ENCODE measurements at places on chromosomes 12 and 14.

GRCh38 chr12:95949477-95950206 is 6.5 kb downstream of the AMDHD1 start:
- no peaks in the 10 kb centered on the region for H3K4me1 ChIP-seq
- no peaks in the 10 kb centered on the region for H3K36me3 ChIP-seq
- peaks cover 43% of the 10 kb centered on the region for H3K27me3 ChIP-seq
- H3K4me3 ChIP-seq = no peak overlapping the region
- H3K27ac ChIP-seq = no peak overlapping the region

DNA sequence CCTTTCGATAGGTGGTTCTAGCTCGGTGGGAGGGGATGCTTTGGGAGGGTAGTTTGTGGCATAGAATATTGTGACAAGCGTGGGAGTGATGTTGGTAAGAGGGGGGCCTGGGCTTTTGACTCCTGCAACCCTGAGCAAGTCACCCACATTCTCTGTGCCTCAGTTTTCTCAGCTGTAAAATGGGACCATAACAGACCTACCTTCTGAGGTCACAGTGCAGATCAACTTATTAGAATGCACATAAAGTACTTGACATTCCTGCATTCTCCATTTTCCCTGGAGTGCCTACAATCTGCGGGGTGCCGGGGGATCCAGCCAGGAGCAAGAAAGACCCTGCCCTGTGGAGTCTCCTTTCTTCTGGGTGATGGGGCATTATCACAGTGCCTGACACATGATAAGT is 63.2 kb downstream of the SLC24A4 start:
- DNase-seq = no peak
- H3K27me3 ChIP-seq = peaks cover 10% of the 10 kb centered on the region
- no peak overlapping the region for H3K27ac ChIP-seq
- H3K4me3 ChIP-seq = no peak overlapping the region
- H3K4me1 ChIP-seq = peaks cover 2% of the 10 kb centered on the region
- no peaks in the 10 kb centered on the region for H3K36me3 ChIP-seq

- no peaks in the 10 kb centered on the region for H3K36me3 ChIP-seq
- H3K4me3 ChIP-seq = no peak overlapping the region
- H3K4me1 ChIP-seq = peaks cover 46% of the 10 kb centered on the region
- no peak overlapping the region for H3K27ac ChIP-seq
- H3K27me3 ChIP-seq = no peaks in the 10 kb centered on the region
These were observed 72.4 kb upstream of the DICER1 start for GRCh38 chr14:95229749-95230148.

- H3K36me3 ChIP-seq = no peaks in the 10 kb centered on the region
- H3K27ac ChIP-seq = no peak overlapping the region
- H3K4me1 ChIP-seq = peaks cover 2% of the 10 kb centered on the region
- H3K27me3 ChIP-seq = peaks cover 67% of the 10 kb centered on the region
- no peak for DNase-seq
- H3K4me3 ChIP-seq = no peak overlapping the region
These were observed 21.8 kb downstream of the TSHR start for GRCh38 chr14:80977221-80977620.

- H3K27me3 ChIP-seq = no peaks in the 10 kb centered on the region
- H3K36me3 ChIP-seq = no peaks in the 10 kb centered on the region
- H3K4me3 ChIP-seq = no peak overlapping the region
- DNase-seq = no peak
These were observed 5.5 kb downstream of the OR10AD1 start for GRCh38 chr12:48197549-48197970.

DNA sequence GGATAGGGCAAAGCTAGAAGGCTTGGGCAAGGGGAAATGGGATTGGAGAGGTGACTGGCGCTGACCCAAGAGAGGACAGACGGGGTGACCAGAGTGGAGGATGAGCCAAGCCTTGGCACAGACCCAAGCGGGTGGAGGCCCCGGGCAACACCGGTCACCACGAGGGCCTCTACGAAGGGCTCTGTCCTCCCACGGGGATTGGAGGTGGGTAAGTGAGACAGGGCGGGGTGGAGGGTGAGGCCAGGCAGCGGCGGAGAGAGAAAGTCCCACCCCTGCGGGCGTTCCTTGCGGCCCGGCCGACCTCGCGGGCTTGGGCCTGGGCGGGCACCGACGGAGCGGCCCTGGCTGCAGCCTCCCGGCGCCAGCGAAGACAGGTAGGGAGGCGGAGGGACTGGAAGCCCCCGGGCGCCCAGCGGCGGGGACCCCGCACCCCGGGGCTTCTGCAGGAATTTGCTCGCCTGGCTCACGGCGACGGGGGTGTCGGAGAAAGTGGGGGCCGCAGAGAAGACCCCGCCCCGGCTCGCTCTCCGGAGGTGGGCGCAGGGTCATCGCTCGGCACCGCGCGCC is at the start of gene PAPLN:
PAPLN (plus strand) TSS at position 288 of the 567 bp plus-strand sequence. CDS start 2,273 bp downstream, outside the sequence.
- H3K4me3 ChIP-seq = peak within 1 kb of the TSS; percentile 45

DNA sequence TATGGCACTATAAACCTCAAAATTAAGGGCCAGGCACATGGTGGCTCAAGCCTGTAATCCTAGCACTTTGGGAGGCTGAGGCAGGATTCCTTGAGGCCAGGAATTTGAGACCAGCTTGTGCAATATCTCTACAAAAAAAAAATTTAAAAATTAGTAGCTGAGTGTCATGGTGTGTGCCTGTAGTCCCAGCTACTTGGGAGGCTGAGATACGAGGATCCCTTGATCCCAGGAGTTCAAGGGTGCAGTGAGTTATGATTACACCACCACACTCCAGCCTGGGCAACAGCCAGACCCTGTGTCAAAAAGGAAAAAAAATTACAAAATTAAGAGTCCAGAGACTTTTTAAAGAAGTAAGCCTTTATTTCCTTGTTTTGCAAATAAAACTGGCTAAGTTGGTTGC is 1.8 kb upstream of the GCN1 start:
- DNase-seq = peak; percentile 6
- peaks cover 50% of the 10 kb centered on the region for H3K36me3 ChIP-seq
- no peak overlapping the region for H3K4me3 ChIP-seq
- H3K27ac ChIP-seq = no peak overlapping the region
- no peaks in the 10 kb centered on the region for H3K27me3 ChIP-seq
- peaks cover 29% of the 10 kb centered on the region for H3K4me1 ChIP-seq

GRCh38 chr14:105529319-105529568 is 2.9 kb downstream of the TMEM121 start:
- peaks cover 14% of the 10 kb centered on the region for H3K4me1 ChIP-seq
- H3K27ac ChIP-seq = no peak overlapping the region

DNA sequence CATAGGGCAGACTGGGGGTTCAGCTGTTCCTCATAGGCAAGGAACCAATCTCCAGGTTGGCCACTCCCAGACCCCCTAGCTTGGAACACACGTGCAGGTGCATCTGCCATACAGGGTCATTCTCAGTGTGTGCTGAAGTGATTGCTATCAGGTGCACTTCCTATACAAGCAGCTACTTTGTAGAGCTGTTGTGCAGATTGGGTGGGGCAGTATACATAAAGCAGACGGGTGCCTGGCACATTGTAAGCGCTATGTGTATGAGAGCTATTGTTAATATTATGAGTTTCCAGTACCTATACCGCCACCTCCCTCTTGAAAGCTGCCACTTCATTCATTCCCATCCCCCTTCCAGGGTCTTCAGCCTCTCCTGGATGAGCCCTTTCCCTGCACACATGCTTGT is 17.3 kb downstream of the IRF2BPL start:
- no peaks in the 10 kb centered on the region for H3K36me3 ChIP-seq
- H3K27me3 ChIP-seq = no peaks in the 10 kb centered on the region
- H3K4me3 ChIP-seq = no peak overlapping the region
- no peak overlapping the region for H3K27ac ChIP-seq

DNA sequence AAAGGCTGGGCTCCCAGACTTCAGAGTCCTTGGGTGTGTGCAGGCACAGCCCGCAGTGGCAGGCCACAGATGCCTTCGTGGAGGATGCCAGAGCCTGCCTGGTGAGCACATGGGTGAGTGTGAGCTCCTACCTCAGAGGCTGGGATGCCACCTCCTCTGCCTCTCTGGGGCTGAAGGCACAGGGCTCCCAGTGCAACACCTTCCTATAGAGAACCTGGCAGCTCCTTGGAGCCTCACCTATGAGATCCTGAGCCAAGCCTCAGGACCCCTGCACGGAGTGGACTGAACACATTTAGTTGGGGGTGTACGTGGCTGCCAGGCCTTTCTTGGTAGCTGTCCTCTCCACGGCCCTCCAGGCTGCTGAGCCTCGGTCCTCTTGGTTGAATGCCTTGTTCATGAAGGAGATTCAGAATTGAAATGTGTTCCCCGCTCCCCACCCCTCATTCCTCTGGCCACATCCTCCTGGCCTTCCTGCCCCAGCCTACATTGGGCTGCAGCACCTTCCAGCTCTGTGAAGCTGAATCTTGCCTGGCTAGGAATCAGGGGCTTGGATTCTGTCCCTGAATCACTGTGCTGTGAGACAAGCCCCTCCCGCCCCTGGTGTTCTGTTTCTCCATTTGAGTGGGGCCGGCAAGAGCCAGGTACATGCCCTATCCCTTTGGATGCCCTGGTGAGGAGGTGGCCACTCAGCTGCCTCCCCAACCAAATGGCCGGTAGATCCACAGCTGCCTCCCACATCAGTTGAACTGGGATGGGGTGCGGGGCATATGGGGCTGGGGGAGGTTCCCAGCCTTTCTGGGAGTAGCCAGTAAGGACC is 38.7 kb upstream of the TRAF3 start:
- H3K36me3 ChIP-seq = peaks cover 34% of the 10 kb centered on the region
- no peaks in the 10 kb centered on the region for H3K4me1 ChIP-seq
- H3K27ac ChIP-seq = no peak overlapping the region
- H3K27me3 ChIP-seq = no peaks in the 10 kb centered on the region
- no peak for DNase-seq

DNA sequence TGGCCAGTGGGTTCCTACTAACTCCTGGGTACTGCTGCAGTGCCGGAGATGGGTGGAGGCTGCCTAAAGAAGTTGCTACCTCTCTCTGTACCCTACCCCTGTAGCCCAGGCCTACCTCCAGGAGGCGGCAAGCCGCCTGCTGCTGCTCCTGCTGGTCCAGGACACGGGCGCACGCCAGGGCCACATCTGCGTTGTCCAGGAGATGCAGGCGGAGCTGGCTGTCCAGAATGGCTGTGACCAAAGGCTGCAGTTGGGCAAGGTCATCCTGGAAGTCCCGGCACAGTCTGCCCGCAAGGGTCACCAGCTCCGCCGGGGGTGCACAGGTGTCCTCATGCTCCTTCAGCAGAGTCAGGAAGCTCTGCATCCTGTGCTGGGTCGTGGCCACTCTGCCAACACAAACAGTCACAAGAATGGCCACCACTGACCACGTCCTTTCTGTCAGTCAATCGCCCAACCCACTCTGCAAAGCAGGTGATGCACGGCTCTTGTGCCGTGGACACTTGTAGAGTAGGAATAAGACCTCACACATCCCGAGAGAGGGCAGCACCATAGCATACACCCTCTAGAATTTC is 1.6 kb downstream of the ANHX start:
- H3K27ac ChIP-seq = no peak overlapping the region
- H3K36me3 ChIP-seq = no peaks in the 10 kb centered on the region
- no peak for DNase-seq
- H3K4me1 ChIP-seq = no peaks in the 10 kb centered on the region
- no peaks in the 10 kb centered on the region for H3K27me3 ChIP-seq

GRCh38 chr14:73945159-73945670 is 4.7 kb downstream of the FAM161B start:
- peaks cover 48% of the 10 kb centered on the region for H3K36me3 ChIP-seq
- H3K4me1 ChIP-seq = peaks cover 4% of the 10 kb centered on the region
- H3K27ac ChIP-seq = no peak overlapping the region
- no peaks in the 10 kb centered on the region for H3K27me3 ChIP-seq

GRCh38 chr14:71597287-71597920 is 334.8 kb upstream of the RGS6 start:
- no peak overlapping the region for H3K27ac ChIP-seq
- no peaks in the 10 kb centered on the region for H3K27me3 ChIP-seq
- H3K4me1 ChIP-seq = peaks cover under 1% of the 10 kb centered on the region

Measured in mesenchymal stem cell (in vitro differentiated cells and primary cell).